Testis (tissue), 5 donors: ENCODE measurements at places on chromosomes 2 and 18. TPM values are rescaled to one million over a fixed set of nuclear protein-coding genes. Genes with fewer than 3 reads are reported as not detected.

GRCh38 chr2:177080746-177081284 is 131.8 kb upstream of the HNRNPA3 start:
- DNase-seq = no peak

- no peak for DNase-seq
Measured at GRCh38 chr2:1591461-1591770, 152.9 kb downstream of the PXDN start.

- no peak for DNase-seq
Measured at GRCh38 chr2:142426064-142426463, 295.2 kb upstream of the LRP1B start.

DNA sequence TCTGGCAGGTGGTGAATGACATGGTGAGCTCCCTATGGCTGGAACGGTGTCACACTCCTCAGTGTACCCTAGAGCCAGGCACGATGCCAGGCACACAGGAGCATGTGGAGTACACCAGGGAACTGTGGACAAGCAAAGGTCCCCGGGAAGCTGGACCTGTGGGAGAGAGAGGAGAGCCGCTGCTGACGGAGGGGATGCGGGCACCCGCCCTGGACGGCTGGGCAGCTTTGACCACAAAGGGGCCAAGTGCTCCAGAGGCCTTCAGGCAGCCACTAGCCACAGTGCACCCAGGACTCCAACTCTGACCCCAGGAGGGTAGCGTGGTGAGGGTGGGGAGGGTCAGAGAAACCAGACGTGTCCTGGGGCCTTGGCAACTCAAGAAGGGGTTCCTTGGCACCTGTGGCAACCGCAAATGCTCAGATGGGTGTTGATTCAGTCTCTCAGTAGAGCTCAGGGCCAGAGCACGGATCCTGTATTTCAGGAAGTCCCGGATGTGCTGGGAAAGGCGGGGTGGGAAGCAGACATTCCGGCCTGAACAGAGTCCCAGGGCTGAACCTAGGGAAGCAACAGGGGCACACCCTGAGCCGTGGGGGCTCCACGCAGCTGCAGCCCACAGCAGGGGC is 2.3 kb upstream of the MAB21L4 start:
- DNase-seq = peak; percentile 46

GRCh38 chr2:149383340-149383739 is 53.0 kb downstream of the LYPD6 start:
- DNase-seq = no peak

DNA sequence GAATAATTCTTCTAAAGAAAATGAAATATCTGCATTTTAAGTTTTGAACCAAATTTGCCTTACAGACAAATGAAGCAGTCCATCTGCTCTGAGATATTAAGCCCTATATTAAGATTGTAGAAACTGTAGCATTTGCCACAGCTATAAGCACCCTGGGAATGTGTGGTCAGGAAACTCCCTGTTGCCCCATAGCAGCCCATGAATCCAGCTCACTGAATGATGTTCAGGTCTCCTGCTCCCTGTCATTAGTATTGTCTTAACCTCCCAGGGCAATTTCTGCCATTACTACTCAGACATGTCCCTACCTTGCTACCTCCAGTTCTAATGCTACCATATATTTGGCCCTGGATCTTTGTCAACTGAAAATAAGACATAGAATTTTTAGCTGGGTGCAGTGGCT is 41.1 kb downstream of the CDK15 start:
- no peak for DNase-seq

GRCh38 chr2:132849118-132849517 is 179.1 kb upstream of the LYPD1 start:
- no peak for DNase-seq

DNA sequence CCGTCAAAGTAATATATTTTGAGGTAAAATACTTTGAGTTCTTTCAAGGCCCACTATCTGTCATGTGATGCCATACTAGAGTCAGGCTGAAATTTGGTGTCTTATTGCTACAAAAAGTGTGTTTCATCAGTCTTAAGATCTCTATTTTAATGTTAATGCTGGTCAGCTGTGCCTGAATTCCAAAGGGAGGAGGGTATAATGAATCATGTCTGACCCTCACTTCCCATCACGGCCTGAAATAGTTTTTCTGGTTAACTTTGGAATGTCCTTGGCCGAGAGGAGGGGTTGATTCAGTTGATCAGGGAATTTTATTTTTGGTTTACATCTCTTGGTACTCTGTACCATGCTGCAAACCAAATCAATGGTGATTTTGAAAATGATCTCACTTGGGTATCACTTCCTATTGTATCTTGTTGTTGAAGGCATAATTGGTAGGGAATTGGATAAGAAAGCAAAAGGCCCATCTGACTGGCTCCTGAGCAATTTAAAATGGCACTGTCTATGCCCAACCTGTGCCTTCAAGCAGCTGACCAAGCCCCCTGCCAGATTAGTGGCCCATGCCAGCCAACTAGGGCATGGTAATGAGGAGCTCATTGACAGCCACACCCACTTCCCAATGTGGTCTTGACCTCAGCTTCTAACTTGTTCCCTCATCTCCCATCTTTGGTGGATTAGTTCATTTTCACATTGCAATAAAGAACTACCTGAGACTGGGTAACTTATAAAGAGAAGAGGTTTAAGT is 6.1 kb upstream of the SLC35F5 start:
- no peak for DNase-seq

Gene NDUFV2
- total RNA-seq = 115 TPM

- no peak for DNase-seq
Measured at GRCh38 chr2:70830366-70830765, 5.2 kb downstream of the CD207 start.

GRCh38 chr2:145026456-145027455 is 506.8 kb upstream of the ZEB2 start:
- DNase-seq = no peak

Gene FRZB
- total RNA-seq = 25.9 TPM

GRCh38 chr2:76387294-76387693 is 676.6 kb upstream of the GCFC2 start:
- no peak for DNase-seq

GRCh38 chr2:31067259-31067658 is 71.0 kb downstream of the GALNT14 start:
- DNase-seq = no peak

Gene NPAS2
- 46.7 TPM for total RNA-seq

- DNase-seq = no peak
Measured at GRCh38 chr18:62186499-62186773, 420 bp downstream of the PIGN start.

DNA sequence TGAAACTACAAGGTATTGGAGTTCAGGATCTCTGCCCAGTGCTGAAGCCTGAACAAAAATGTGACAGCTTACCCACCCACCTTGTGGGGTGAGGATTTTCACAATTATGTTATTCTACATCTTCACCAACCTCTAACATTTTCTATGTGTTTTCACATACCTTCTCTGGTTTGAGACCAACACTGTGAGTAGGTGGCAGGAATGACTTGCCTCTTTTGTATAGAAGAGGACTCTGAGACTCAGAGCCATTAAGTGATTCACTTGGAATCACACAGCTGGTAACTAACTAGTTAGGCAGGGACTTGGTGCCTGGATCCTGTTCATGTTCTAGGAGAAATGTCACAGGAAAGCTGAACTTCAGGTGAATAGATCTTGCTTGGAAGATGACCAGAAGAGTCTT is 14.8 kb upstream of the SRBD1 start:
- DNase-seq = no peak

Gene MYO7B
- 3.6 TPM for total RNA-seq

Gene RSAD2
- 4.4 TPM for total RNA-seq

GRCh38 chr18:30406728-30407127 is 635.8 kb downstream of the DSC3 start:
- DNase-seq = no peak

GRCh38 chr2:98913916-98914712 is 21.9 kb downstream of the CRACDL start:
- DNase-seq = no peak

DNA sequence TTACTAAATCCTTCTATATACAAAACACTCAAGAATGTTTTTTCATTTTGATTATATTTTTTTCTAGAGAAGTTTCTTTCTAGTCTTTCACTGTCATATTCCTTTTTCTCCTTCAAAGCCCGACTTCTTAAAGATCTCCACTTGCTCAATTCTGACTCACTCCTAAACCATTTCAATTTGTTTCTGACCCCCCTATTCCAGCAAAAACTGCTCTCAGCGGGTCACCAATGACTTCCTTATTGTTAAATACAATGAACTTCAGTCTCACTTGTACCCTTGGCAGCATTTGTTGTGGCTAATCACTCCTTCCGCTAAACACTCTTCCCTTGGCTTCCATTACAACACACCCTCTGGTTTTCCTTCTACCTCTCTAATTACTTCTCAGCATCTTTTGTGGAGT is 111.1 kb upstream of the RBBP8 start:
- no peak for DNase-seq

Gene CD8B2
- not detected for total RNA-seq

- no peak for DNase-seq
Measured at GRCh38 chr2:136404176-136404575, 286.2 kb upstream of the CXCR4 start.

DNA sequence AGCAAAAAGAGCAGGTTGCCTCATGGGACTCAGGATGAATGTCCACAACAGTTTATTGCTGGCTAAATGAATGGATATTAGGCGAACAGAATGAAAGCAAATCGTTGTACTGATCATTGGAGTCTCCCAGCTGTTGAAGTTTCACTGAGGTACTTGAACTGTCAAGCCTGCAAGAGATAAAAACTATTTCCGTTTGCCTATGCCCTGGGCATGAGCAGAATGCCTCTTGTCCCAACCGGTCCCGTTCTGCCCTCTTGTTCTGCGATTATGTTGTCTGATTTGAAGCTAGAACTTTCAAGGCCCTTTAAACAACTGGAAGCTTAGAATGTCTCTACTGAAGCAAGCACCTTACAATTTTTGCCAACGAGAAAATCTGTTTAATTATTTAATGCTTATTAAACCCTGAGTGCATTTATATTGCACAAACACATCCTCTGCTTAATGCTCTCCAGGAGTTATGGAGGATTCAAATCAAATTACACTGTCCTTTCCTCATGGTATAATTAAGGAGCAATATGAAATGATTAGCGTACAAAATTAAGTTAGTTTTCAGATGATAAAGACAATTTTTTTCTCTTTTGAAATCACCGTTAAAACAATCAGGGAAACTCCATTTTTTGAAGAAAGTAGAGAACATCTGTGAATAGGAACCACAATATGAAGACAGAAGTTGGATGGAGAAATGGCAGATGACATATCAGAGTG is 17.7 kb downstream of the QPCT start:
- DNase-seq = no peak

DNA sequence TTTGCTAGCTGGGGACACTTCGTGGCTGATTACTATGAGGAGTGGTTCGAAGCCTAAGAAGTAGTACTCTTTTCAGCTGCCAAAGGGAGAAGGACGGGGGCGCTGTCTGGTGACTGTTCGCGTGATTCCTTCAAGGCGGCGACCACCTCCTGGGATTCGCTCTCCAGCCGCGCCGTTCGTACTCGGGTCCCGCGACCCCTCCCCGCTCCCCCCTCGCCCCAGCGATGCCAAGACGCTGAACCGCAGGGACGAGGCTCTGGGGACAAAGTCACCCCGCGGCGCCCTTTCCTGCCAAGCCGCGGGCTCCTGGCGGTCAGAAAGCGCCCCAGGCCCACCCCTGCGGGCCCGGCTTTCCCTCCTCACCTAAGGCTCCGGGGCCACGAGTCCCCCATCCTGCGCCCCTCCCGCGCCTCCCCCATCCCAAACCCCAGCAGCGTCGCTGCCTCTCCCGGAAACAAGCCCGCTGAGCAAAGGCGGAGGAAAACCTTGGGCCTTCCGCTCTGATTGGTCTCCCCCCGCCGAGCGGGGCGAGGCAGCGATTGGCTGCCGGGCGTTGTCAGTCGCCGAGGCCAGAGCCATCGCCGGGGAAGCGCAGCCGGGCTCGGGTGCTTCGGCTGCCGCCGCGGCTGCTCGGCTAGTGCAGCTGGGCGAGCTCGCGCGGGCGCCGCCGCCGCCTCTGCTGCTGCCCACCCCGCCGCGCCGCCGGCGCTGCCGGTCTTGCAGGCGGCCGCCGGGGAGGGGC is 404.3 kb downstream of the XIRP2 start:
- peak; percentile 92 for DNase-seq

GRCh38 chr2:236593956-236594355 is 24.3 kb downstream of the ACKR3 start:
- DNase-seq = no peak

DNA sequence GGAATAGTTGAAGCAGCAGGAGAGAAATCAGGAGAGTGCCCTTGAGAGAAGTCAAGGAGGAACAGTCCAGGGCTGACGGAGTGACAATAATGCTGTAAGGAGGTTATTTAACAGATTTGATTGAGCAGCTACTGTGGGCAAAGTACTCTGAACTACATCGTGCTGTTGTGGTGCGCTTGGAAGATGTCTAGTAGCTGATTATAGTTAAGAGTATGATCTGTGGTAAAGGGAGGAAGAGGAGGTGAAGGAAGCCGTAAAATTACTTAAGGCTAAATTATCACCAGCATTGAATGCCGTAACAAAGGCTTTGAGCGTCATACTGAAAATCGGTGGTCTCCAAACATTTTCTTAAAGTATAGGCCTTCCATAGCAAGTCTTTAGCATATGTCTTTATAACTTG is 4.5 kb downstream of the PCBP1 start:
- no peak for DNase-seq

DNA sequence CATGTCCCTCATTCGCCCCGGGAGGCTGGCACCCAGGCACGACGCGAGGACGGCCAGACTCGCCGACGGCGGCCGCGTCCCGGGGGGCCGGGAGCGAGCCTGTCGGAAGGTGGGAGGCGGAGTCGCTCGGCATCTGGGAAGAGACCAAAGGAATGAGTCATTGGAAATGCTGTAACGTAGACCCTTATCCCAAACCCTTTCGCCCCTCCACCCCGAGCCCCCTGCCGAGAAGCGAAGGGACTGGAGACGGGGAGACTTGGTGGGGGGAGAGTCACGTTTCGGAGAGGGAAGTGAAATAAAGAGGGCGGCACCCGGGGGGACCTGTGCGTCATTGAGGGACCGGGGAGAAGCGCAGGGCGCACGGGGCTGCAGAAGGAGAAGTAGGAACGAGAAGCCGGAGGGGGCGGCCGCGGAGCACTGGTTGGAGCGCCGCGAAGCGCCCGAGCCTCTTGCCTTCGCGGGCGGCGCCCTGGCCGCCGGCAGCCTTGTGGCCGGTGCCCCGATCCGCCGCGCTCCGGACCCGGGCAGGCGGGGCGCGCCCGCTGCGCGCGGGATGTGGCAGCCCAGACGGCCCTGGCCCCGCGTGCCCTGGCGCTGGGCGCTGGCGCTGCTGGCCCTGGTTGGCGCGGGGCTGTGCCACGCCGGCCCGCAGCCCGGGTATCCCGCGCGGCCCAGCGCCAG is at the start of gene EMILIN2:
Gene EMILIN2, plus strand, starts transcription at position 371 of the 681 bp plus-strand sequence. Its CDS starts 183 bp downstream, at position 554.
- peak; percentile 76 for DNase-seq

Gene TRIM54
- total RNA-seq = 46.8 TPM
